ENCODE measurements at places on chromosomes 7 and 10. TPM values are rescaled to one million over a fixed set of nuclear protein-coding genes. Genes with fewer than 3 reads are reported as not detected.
A peak's percentile ranks its signal among the peaks of the same experiment; 100 is the strongest.

- H3K4me1 ChIP-seq = peaks cover 8% of the 10 kb centered on the region
- H3K4me3 ChIP-seq = no peak overlapping the region
- DNase-seq = peak; percentile 95
- no peak overlapping the region for H3K27ac ChIP-seq
- no peaks in the 10 kb centered on the region for H3K36me3 ChIP-seq
These were observed 28.2 kb downstream of the GPRIN2 start for GRCh38 chr10:46528171-46528671.

DNA sequence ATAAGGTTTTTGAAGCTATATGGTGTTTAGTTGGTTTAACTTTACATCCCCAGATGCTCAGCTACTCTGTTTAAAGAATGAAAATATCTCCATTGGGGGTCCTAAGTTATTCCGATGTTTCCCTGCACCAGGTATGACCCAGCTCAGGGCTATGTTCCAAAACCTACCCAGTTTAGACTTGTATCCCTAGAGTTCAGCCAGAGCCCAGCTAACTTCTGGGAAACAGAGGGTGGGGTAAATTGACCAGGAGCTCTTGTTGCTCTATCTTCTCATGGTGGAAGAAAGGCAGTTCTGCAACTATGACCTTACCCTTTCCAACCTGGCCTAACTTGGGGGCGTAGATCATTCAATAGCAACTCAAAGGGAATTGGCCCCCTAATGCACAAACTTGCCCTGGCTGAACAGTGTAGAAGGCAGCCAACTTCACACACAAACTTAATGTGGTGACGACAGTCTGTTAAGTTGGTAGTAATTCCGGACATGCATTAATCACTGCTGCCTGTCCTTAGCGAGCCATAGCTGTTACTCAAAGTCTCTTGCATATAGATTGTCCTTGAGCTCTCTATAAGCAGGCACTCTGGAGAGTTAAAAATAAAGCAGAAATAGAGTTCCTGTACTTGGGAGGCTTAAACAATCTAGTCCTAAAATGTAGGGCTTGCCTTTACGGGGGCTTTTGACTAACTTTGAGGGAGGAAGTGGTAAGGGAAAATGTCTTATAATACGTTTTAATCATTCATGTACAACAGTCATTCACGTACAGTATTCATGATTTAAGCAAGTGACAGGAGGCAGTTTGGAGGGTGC lies 5.3 kb upstream of the ZNRF2 start:
- H3K27ac ChIP-seq = no peak overlapping the region
- H3K36me3 ChIP-seq = no peaks in the 10 kb centered on the region
- peaks cover 2% of the 10 kb centered on the region for H3K4me1 ChIP-seq
- no peaks in the 10 kb centered on the region for H3K27me3 ChIP-seq
- no peak for DNase-seq

DNA sequence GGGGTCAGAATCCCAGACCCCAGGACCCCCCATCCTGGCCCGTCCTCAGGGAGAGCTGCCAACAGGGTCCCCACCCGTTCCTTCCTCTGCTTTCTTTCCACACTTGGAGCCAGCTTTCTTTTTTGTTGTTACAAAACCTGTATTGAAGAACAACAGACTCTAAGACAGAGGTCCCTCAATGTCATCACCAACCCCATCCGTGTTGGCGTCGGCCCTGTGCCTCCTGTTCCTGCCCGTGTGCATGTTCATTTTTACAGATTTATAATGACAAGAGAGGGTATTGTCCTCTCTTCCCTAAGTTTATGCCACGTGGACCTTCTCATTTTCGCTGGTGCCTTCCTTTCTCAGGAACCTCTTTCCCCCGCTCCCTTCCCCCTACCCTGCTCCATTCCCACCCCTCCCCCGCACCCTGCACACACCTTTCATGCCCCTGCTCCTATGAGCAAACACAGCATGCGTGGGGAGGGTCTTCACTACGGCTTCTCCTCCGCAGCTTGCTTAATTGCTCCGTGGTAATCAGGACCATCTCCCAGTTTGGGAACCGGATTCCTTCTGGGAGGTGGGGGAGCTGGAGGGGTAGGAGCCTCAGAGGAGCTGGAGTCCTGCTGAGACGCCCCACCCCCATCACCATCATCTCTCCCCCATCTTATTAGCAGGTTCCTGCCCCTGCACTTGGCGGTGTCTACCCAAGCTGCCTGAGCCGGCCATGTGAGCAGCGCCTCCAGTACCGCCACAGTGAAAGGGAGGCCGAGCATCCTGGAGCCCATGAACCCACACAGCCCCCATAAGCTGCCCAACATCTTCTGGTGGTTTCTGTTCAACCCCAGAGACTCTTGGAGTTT lies 88.0 kb upstream of the INSIG1 start:
- DNase-seq = no peak
- H3K36me3 ChIP-seq = no peaks in the 10 kb centered on the region
- H3K27me3 ChIP-seq = no peaks in the 10 kb centered on the region
- H3K4me1 ChIP-seq = peaks cover 46% of the 10 kb centered on the region
- no peak overlapping the region for H3K4me3 ChIP-seq

DNA sequence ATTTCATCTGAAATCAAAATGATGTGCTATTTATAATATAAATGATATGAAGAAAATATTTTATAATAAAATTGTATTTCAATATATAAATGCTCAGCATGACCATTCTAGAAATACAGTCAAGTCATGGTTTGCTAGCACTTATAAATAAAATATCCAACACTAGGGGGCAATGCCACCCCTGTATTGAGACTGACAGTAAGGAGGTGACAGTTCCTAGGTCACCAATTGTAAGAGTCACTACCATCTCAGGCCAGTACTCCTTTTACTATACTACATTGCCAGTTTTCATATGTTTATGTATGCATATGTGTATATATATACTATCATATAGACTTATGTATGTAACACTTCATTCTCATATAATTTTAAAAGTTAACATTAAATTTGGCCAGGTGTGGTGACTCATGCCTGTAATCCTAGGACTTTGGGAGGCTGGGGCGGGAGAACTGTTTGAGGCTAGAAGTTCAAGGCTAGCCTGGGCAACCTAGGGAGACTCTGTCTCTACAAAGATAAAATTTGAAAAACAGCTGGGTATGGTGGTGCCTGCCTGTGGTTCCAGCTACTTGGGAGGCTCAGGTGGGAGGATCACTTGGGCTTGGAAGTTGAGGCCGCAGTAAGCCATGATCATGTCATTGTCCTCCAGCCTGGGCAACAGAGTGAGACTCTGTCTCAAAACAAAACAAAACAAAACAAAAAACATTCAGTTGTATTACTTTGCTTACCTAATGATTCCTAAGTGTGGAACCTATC lies 2.4 kb upstream of the CNOT4 start:
- no peak for DNase-seq
- no peak overlapping the region for H3K27ac ChIP-seq
- H3K4me1 ChIP-seq = no peaks in the 10 kb centered on the region
- no peaks in the 10 kb centered on the region for H3K27me3 ChIP-seq
- H3K4me3 ChIP-seq = no peak overlapping the region
- no peaks in the 10 kb centered on the region for H3K36me3 ChIP-seq

GRCh38 chr10:123561141-123561440 lies 105.1 kb upstream of the GPR26 start:
- no peak overlapping the region for H3K27ac ChIP-seq
- H3K4me3 ChIP-seq = no peak overlapping the region

Gene TBXAS1
- total RNA-seq = 2.5 TPM

Gene CPVL
- 4.9 TPM for total RNA-seq

Measured in chondrocyte (in vitro differentiated cells).